A549 treated with CpdA at 1 μM for 4 hours (cell line): ENCODE measurements at places on chromosomes 3 and 15. TPM values are rescaled to one million over a fixed set of nuclear protein-coding genes. Genes with fewer than 3 reads are reported as not detected.

Gene CLDN18
- total RNA-seq = not detected in 5 replicates

Gene TICRR
- total RNA-seq = 12.8 to 15.7 TPM (median 14.9 TPM) in 5 replicates

Gene PGBD4
- total RNA-seq = 1.1 to 1.6 TPM (median 1.4 TPM) in 5 replicates

Gene CCR3
- not detected in 5 replicates for total RNA-seq

Gene WDR93
- total RNA-seq = 0.06 to 0.28 TPM (median 0.21 TPM) in 4 of 5 replicates, not detected in the other
